ENCODE measurements at places on chromosomes 5 and 9. TPM values are rescaled to one million over a fixed set of nuclear protein-coding genes. Genes with fewer than 3 reads are reported as not detected.

FOXE1 gene
- total RNA-seq, result not detected

FOXD4L4 gene
- 0.09 TPM for total RNA-seq

HSPB3 gene
- total RNA-seq, result not detected

ADGRD2 gene
- total RNA-seq, result not detected

PCDHB4 gene
- 0.09 TPM for total RNA-seq
